CD4-positive, alpha-beta T cell treated with Interleukin-12 subunit alpha and Interleukin-12 subunit beta, for 1 hour (primary cell): ENCODE measurements at places on chromosomes 1 and 21.

- DNase-seq = no peak
Measured at GRCh38 chr1:175138579-175138978, 54.0 kb downstream of the KIAA0040 start.

- no peak for DNase-seq
Measured at GRCh38 chr1:214511639-214511998, 39.8 kb downstream of the PTPN14 start.

GRCh38 chr1:90721210-90722194 lies 4.4 kb upstream of the BARHL2 start:
- peak; percentile 62 for DNase-seq

DNA sequence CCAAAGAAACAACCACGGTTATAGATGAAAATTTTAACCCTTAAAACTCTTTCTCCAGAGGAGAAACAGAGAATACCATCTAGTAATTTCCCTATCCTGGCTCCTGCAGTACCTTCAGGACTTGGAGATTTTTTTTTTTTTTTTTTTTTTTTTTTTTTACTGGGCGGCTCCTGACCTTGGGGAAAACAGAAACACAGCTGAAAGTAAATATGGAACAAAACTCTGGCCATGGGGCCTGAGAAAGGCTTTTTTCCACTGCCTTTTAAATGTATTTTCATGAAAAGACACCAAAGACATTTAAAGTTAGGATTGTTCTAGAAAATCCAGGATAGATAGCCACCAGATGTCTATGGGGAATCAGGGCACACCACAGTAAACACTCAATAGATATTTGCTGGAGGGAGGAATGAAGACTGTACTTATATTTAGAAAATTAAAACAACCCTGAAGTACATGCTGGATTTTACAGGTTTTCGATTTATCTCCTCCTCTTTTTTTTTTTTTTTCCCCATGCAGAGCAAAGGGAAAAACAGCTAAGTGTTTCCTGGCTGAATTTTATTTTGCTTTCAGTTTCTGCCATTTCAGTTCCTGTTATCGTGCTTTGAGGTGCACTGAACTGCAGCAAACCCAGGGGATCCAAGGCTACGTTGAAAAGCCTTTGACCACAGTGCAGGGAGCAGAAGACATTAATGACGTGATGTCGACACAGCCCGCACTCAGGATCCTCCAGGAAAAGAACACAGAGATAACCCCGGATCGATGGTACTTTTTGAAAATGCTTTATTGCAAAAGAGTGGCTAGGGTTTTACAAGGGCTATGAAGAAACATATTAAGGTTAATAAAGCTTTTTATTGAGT lies 35.7 kb upstream of the CNN3 start:
- peak; percentile 32 for DNase-seq

GRCh38 chr1:226989085-226989920 lies 49.2 kb downstream of the COQ8A start:
- DNase-seq = no peak

DNA sequence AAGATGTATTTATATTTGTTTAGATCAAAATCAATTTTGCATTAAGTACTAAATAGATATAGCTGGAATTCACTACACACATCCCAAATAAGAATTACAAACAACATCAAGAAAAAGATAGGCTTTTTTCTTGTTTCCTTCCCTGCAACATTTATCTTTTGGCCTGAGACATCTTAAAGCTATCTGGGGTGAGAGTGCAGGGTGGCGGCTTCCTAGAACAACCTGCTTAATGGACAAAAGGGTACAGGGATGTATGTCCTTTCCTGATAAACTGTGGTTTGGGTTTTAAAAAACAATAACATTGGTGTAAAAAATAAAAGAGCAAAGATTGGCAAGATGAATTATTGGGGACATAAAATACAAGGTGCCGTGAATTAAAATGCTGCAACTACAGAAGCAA lies 54.4 kb downstream of the EPRS1 start:
- no peak for DNase-seq
